ENCODE measurements at places on chromosomes 5 and 9.

GRCh38 chr9:108552459-108553040, 303.2 kb downstream of the ACTL7B start:
- no peak for DNase-seq

DNA sequence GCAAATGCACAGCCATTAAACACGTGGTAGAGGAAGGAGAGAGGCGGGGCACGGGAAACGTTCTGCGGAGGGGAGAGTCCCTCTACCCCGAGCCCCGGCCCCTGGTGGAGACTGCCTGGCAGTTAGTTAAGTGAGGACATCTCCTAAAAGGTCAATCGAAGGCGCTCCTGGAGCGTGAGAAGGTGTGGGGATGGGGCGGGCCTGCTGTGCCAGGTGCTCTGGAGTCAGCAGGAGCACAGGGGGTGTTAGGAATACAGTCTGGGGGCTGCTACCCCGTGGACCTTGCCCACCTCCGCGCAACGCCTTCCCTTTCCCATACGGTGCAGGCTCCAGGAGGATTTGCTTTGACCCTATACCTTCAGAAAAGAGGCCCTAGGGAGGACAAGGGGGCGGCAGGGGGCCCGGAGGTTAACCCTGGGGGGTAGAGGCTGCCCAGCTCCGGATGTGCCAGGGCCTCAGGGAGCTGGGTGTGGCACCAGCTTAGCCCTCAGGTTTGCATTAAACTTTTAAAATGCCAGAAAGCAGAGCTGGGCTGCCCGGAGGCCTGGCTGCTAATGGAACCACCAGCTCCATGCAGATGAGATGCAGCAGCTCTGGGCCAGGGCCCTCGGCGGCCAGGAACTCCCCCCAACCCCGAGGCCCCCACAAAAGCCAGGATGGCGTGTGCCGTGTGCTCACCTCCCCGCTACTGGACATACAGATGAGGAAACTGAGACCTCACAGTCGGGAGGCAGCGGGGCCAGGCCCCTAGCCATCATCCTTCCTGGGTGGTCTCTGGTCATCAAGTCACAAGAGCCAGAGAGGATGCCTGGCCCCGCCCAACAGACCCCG, 39.2 kb downstream of the NACC2 start:
- DNase-seq, result no peak

DNA sequence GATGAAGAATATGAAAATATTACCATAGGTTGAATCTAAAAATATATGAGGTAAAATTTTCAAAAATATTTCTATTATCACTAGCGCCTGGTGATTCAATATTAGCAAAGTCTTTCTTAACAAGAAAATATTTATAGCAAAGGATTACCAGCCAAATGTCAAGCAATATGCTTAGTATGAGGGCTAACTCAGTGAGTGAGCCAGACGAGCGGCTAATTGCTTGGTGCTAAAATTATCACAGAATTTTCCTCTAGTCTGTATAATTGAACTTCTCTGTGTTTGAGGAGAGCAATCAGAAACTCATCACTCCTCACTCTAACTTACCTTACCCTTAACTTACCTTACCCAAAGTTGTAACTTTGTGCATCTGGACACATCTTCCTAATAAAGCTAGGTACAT, 304.9 kb upstream of the PRR16 start:
- DNase-seq, result no peak

DNA sequence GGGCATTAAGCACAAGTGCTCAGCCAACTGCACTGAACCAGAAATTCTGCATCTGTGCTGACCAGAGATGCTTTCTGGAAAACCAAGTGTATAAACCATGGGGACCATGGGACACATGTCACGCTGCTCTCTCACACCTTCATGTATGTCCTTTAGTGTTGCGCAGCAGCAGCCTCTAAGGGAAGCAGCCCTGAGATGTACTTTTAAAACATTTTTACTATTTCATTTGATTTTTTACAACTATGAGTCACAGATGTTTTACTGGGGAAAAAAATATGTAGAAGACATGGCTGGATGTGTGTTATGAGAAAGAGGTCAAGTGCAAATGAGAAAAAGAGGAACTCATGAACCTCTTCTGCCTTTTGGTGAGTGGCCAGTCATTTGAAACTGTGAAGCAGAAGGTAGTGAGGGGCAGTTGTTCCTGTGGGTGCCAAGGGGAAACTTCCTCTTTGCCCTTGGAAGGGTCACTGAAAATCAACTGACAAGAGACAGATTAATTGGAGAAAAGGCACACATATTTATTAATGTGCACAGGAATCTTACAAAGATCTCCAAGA, 31.4 kb upstream of the SYK start:
- no peak for DNase-seq

DNA sequence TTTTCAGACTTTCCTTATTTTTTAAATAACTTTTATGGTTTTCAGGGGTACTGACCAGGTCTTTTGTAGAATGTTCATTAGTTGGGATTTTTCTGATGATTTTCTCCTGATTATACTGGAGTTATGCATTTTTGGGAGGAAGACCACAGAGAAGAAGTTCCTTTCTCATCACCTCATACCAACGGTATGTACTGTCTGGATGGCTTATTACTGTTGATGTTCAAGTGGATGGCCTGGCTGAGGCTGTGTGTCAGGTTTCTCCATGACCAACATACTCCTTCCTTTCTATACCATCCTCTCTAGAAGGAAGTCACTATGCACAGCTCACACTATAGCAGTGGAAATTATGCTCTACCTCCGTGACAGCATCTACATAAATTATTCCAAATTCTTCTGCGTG, 71.1 kb upstream of the NR3C1 start:
- no peak for DNase-seq

DNA sequence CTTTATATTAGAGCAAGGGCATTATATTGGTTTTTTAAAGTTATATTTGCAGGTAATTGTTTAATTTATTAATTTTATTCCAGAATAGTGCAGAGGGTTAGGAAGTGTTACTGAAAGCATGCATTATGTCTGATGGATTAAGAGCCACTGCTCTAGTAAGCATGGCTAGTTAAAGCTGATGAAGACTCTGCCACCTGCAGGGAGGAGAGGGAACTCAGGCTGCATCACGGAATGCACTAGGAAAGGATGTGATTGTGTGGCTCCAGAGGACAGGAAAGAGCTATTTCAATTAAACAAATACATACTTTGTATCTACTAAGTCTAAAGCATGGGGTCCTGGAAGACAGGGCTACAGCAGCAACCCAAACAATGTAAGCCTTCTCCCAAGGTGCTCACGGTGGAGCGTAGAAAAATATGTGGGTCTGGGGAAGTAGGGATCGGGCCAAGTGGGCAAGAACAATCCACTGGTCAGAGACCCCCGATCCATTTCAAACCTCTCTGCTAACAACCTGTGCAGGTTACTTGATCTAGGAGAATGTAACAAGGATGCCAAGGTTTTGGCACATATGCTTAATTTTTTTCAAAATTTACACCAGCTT, 15.3 kb upstream of the GRXCR2 start:
- no peak for DNase-seq

DNA sequence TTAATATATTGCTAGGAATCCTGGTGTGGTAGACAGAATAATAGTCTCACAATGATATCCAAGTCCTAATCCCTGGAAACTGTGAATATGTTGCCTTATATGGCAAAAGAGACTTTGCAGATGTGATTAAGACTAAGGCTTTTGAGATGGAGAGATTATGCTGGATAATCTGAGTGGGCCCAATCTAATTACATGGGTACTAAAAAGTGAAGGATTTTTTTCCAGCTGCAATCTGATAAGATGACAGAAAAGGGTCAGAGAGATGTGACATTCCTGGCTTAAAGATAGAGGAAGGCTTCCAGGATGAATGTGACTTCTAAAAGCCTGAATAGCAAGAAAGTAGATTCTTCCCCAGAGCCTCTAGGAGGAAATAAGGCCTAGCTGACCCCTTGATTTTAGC, 80.7 kb upstream of the MPDZ start:
- DNase-seq, result no peak

DNA sequence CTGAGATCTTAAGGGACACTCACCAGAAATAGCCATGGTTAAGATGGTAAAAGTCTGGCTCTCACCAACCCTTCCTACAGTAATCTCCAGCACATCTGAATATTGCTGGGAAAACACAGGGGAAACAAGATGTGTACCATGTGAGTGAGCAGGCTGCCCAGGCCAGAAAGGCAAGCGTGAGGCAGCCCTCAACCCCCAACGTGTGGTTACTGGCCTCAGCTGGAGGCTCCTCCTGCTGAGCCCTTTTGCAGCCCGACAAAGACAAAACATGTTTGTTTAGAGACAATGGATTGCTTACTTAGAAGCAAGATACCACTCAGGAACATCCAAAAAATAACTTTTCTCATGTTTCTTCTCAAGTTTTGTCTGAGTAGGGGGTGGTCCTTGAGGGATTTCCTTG, 16.6 kb downstream of the ZFP62 start:
- DNase-seq, result peak; percentile 4

DNA sequence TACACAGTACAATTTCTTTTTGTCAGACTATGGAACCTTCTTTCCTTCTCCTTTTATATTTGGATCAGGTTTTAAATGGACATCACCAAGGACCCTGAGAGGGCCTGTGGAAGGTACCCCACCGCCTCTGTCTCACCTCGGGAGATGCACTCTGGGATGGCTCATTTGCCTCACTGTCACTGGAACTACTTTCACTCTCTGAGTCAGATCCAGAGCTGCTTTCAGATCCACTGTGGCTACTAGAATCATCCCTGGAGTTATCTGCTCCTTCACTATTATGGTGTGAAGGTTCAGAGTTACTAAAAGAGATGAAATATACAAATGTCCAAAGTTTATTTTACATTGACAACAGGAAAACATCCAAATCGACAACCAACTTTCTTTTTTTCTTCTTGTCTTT, 24.6 kb downstream of the LEAP2 start:
- DNase-seq, result no peak

DNA sequence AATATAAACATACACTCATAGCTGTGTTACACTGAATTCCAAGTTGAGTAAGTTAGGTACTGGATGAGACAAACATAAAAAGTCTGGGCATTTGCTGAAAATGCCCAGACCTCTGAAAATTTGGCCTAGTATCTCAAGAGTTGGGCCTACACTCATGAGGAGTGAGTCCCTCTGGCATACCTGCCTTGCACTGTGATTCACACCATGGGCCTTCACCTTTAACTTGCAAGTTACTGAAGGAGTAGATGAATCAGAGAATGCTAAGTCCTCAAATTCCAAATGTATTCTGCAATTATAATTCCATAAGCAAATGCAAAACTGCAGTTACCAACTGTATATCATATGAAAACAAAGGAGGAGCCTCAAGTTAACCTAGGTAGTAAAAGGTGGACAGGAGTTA, 32.3 kb upstream of the C9orf40 start:
- no peak for DNase-seq

GRCh38 chr5:162456086-162456485, 388.5 kb downstream of the GABRG2 start:
- no peak for DNase-seq

GRCh38 chr9:91908293-91908623, 41.8 kb downstream of the ROR2 start:
- DNase-seq, result no peak

GRCh38 chr5:141654298-141654697, 3.1 kb upstream of the FCHSD1 start:
- DNase-seq, result no peak

- peak; percentile 56 for DNase-seq
Observed at GRCh38 chr5:135034236-135034962, 371 bp upstream of the PITX1 start.

GRCh38 chr5:36875051-36875789, 1.3 kb upstream of the NIPBL start:
- DNase-seq, result peak; percentile 66

DNA sequence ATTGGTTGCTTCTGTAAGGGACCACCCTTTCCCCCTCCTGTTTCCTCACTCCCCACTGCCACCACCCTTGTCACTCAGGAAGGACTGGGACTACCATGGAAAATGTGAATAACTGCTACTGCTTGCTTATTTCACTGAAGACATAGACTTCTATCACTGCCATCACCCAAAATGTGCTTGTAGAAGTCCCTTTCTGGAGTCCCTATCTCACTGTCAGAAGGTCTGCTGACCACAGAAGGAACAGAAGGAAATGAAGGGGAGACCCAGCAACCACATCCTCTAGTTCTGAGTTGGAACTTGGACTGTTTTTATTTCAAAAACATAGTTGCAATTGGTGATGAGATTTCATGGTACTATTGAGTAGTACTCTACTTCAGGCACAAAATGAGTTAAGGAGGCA, 122.5 kb downstream of the NPR3 start:
- DNase-seq, result no peak

GRCh38 chr5:180373454-180373853, 20.3 kb upstream of the GFPT2 start:
- no peak for DNase-seq

GRCh38 chr5:177494346-177495195, 2.8 kb downstream of the PDLIM7 start:
- DNase-seq, result peak; percentile 61

DNA sequence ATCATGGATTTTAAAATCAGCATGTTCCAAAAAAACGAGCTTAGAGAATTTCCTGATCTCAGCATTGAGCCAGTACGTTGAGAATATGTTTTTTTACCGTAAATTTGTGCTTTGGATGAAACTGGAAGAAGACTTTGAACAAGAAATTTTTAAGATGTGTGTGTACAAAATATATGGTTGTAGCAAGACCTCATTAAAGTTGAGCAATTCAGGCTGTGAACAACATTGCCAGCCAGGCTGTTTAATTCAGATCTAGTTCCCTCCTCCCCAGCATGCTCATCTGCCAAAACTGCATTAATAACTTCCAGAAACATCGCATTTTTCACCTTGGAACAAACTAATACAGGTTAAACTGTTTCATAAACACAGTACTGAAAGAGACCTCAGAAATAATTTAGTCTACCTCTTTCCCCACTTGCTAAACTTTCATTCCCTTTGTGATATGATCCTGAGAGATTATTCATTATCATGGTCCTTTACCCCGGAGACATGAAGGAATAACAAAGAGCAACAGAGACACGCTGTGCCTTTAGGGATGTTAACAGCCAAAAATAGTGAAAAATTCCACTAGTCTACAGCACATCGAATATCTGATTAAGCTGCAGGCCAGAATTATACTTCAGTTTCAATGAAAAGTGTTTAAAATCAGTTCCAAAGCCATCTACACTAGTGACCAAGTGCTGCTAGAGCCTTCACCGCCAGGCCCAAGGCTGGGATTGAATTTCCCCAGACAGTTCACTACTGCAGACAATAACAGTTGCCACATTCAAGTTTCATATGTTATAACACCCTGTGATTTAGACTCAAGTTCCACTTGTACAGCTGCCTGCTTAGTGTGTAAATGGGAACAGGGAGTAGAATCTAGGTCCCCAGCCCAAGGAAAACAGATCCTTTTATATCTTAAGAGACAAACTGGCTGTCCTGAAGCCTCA, 89.6 kb downstream of the EFNA5 start:
- DNase-seq, result no peak

DNA sequence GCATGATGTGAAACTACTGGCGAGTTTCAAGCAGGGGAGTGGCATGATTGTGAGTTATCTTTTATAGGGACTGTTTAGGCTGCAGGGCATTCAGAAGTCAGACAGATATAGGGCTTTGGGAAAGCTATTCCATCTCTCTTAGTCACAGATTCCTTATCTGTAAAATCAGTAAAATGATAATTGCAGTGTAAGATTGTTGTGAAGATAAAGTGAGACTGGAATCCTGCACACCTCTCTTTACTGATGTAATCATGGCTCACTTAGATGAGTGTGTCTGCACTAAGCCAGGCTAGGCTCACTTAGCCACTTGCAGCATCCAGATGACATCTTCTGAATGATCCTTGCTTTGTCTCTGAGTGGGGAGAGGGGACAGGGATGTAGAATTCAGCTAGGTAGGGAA, 81.8 kb upstream of the MAMDC2 start:
- no peak for DNase-seq

GRCh38 chr5:178661836-178662540, 35.1 kb upstream of the CLK4 start:
- no peak for DNase-seq

- DNase-seq, result no peak
Observed at GRCh38 chr9:8431505-8431904, 631.9 kb upstream of the DMAC1 start.

- DNase-seq, result no peak
Observed at GRCh38 chr9:121926351-121926801, 166.7 kb downstream of the TTLL11 start.
